ENCODE measurements at places on chromosomes 6 and 20. TPM values are rescaled to one million over a fixed set of nuclear protein-coding genes. Genes with fewer than 3 reads are reported as not detected.

The TFAP2A gene
- 0.12 TPM for total RNA-seq

The FAM209A gene
- total RNA-seq = not detected

- DNase-seq = no peak
These were observed 338 bp downstream of the UTRN start for GRCh38 chr6:144285548-144285797.

The ARFGEF3 gene
- total RNA-seq = 10.3 TPM

The FOXQ1 gene
- not detected for total RNA-seq

GRCh38 chr20:59748619-59749191 is 144.4 kb downstream of the PHACTR3 start:
- DNase-seq = no peak

DNA sequence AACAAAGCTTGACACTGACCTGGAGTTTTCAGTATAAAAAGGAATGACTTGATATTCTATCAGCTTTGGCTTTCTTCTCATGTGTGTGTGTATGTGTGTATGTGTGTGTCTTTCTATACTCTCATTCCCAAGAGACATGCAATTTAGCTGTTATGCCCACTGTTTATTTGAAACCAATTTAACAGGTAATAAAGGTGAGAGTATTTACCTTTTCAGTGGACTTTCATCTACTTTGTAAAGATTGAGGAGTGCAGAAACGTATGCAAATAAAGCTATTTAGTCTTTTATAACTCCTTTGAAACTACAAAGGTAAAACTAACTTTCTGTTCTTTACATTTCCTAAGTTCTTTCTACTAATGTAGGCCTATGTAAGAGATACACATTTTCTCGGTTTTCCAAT is 103.5 kb upstream of the HS3ST5 start:
- no peak for DNase-seq

- DNase-seq = no peak
These were observed 36.0 kb upstream of the FYN start for GRCh38 chr6:111909238-111909637.

The MUC21 gene
- total RNA-seq = not detected

GRCh38 chr6:50837589-50838445 is 19.1 kb downstream of the TFAP2B start:
- DNase-seq = no peak

DNA sequence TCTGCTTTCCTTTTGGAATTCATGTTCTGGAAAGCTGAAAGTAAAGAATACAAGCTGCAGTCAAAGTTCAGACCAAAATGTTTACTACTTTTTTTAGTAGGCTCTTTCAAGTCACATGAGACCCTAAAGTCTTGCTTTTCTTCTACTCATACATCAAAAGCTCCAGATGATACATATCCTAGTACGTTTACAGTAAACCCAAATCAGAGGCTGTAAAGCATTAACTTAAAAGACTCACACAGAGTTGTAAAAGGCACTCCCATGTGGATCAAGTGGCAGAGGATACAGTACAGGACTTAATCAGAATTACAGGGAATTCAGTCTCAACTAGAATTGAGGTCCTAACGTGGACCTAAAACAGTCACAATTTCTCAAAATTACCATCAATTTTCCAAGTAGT is 40.7 kb downstream of the STK38 start:
- DNase-seq = no peak

GRCh38 chr6:24255676-24256075 is 102.2 kb downstream of the DCDC2 start:
- no peak for DNase-seq

The FAM229B gene
- 88.7 TPM for total RNA-seq

DNA sequence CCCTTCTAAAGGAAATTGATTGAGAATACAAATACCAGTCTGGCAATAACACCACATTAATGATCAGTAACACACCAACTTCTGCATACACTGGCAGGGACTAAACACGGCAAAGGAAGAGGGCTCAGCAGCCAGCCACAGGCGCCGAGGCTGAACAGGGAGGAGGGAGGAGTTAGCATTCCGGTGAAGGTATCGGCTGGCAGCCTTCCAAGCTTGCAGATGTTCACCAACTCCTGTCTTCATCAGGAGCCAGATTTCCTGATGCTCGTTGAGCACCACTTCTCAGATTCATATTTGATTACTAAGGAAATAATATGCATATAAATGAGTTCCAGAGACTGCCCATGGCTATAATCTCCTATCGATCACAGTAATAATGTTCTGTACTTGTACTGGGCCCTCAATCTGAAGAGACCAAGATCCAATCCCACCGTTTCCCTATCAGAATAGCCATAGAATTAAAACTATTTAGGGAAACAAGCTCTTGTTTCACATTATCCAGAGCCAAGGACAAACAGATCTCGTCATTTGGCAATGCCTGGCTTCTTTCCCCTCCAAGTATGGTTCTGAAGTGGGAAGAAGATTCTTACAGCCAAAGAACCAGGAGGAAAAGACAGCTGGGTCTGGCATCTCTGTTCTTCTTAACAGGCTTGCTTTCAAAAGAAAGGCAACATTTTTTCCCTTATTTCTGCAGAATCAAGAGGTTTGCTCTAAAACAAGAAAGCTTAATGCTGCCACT is 42.2 kb downstream of the GFOD1 start:
- peak; percentile 56 for DNase-seq

DNA sequence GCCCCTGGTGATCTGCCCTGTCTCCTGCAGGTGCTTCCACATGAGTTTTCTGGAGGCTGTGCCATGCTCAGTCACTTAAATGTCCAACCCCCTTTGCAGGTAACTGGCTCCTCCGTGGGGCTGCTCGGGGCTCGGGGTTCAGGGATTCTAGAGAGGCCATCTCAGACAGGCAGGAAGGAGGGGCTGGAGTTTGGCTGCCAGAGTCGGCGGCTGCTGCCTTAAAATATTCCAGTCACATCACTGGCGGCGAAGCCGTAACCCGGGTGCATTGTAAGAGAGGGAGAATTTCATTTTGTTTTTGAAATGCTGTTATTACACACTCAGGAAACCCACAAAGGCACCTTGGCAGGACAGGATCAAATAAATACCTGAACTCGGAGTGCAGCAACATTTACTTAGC is 212.9 kb upstream of the PMEPA1 start:
- DNase-seq = no peak

DNA sequence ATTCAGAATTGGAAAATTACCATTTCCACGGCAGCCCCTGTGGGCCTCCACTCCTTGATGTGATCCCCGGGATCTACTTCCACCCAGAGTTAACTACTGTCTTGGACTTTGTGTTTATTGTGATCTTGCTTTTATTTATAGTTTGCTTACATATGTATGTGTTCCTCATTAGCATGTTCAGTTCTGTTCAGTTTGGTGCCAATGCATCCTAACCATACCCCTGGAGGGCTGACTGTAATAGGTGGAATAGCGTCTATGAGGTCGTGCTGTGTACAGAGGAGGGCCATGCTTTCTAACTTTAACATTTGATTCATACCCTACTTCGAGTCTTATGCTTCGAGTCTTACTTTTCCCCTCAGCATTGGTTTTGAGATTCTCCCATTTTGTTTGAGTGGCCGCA is 104.3 kb upstream of the SLC24A3 start:
- DNase-seq = no peak

- DNase-seq = no peak
These were observed 58.8 kb upstream of the LTV1 start for GRCh38 chr6:143784316-143784715.

DNA sequence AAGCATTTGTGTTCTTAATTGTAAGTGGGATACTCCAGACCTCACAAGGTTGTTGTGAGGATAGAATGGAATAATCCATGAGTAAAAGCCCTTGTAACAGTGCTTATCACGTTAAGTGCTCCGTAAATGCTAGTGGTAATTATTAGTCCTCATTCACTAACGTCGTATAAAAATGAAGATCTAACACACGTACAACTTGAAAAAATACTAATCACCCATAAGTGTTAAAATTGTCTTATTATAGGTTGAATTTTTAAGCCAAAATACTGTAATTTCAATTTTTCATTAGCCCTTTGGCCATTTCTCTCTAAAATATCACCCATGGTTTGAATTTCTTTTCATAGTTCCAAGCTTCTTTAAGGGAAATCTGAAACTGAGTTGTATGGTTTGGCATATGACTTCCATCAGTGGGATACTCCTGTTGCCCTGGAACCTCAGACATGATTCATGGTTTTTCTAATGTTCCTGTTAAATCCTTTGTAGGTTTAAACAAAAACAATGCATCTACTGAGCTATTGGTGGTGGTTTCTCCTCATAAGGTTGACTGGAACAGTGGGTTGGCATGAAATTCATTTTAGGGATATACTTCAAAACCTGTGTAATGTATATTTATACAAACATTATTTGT is 19.1 kb downstream of the XRN2 start:
- no peak for DNase-seq

GRCh38 chr20:38674092-38674764 is 50.1 kb upstream of the SLC32A1 start:
- peak; percentile 34 for DNase-seq

The PFDN6 gene
- total RNA-seq = 36.3 TPM

All from heart right ventricle (tissue), 16 donors.